ENCODE measurements at places on chromosomes 2 and 18.

- no peak for DNase-seq
These were observed 53.8 kb upstream of the RBBP8 start for GRCh38 chr18:22879293-22879692.

DNA sequence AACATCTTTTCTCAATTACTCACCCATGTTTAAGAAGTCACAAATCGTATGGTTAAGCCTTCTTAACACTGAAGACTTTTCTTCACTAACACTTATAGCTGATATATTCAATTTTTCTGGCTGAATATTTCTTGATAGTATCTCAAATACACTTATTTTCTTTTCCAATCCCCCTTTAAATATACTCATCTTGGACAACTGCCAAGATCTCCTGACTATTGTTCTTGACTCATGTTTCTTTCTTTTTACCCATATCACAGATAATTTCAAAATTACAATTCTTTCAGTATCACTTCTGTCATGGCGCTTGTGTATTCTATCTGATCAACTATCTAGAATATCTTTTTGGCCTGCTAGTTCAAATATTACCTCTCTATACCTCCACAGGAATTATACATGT lies 954.3 kb upstream of the ACVR2A start:
- DNase-seq: no peak

DNA sequence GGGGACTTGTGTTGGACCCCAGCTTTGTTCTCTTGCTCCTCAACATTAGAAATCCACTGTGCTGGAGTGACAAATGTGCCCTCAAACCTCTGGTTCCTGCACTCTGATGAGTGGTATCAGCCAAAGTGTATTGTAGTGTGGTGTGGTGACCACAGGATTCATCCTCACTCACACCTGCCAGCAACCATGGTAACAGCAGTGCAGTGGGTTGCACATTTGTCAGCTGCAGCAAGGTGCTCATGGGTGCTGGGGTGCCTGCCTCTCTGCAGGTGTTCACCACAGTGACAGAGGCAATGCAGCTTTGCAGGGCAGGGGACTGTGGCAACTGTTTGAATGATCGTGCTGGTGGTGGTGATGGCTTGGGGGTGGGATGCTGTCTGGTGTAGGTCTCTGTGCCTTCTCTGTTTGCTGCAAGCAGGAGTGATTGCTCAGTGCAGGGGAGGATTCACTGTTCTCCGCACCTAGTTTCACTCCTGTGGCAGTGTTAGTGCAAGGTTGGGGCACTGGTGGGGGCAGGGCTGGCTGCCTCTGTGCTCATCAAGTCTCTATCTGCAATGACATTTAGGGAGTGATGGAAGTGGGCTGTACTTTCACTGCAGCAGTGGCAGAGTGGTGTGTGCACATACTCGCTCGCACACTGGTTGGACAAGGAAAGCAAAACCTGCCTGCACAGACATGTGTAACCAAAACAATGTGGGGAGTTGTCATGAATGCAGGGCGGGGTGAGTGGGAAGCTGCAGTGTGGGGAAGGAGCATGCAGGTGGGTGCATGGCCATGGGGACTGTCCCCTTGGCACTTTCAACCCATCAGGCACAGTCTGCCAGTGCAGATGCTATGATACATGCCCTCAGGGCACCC lies 301.1 kb downstream of the PIK3C3 start:
- DNase-seq: no peak

DNA sequence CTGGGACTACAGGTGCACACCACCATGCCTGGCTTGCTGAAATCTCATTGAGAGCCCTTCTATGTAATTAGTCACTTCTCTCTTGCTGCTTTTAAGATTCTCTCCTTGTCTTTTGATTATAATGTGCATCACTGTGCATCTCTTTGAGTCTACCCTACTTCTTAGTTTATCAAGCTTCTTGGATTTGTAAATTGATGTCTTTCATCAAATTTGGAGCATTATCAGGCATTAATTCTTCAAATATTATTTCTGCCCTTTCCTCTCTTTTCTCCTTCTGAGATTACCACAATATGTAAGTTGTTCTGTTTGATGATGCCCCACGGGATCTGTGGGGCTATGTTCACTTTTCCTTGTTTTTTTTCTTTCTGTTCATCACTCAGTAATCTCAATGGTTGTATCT lies 9.0 kb upstream of the MARCO start:
- no peak for DNase-seq

DNA sequence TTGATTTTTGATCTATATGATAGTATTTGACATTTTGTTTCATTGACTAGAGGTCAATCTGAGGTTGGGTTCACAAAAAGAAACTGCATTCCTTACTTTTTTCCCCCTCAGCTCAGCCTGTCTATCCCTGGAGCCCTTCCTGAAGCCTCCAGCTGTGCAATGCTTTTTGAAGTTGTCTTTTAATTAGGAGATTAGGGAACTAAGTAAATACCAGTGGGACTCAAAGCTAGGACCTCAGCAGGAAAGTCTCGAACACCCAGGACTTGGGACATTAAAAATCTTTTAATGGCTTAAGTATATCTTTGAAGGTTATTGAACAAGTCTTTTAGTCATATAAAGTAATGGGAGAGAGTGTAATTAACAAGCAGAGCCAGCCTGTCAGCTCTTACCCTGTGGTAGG lies 220.2 kb downstream of the PDE11A start:
- DNase-seq: no peak

DNA sequence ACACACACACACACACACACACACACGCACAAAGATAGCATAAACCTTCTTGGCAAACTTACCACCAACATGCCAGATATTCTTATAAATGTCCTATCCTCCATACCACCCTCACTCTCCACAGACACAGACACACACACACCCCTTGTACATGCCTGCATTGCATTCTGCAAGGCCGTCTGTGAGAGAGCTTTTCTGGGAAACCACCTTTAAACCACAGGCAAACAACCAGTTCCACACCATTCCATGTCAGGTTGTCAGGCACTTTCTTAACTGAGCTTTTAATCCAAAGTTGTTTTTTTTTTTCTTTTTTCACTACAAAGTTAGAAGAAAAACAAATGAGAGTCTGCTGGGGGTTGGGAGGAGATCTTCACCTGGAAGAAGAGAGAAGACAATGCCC lies 221.1 kb downstream of the C1D start:
- no peak for DNase-seq

DNA sequence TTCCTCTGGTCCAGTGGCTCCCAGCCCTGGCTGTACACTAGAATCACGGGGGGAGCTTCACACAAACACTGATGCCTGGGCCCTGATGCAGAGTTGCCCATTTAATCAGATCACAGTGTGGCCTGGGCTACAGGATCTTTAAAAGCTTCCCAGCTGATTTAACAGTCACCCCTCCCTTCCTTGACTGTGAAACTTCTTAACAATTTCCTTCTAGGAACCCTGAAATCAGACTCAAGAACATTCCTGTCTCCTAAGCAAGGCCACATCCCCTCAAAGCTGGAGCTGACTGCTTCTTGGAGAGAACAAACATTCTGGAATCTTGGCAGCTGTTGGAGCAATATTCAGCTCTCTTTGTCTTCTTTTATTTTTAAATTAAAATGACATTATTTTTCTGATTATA lies 88.7 kb downstream of the ADD2 start:
- no peak for DNase-seq

- DNase-seq: no peak
These were observed 46.9 kb downstream of the PSMD14 start for GRCh38 chr2:161355106-161355505.

- DNase-seq: no peak
These were observed 21.7 kb upstream of the LCLAT1 start for GRCh38 chr2:30425326-30425725.

GRCh38 chr18:34659579-34660517 lies 50.2 kb upstream of the DTNA start:
- DNase-seq: no peak
